ENCODE measurements at places on chromosomes 2 and 18.

GRCh38 chr2:127091886-127092285 is 15.1 kb downstream of the BIN1 start:
- DNase-seq = no peak

DNA sequence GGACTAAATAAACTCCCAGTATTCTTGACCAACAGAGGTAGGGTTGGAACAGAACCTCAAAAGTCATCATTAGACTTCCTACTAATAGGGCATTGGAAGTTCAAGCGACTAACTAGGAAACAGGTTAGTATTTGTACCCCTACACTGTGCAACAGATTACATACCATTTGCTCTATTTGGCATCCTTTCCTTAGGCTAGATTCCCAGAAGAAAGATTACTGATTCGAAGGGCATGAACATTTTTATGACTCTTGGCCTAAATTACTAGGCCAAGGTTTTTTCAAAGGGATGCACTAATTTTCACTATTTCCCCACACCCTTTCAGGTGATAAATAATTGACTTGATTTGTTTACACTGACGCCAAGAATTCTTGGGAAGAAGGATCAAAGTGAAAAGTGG is 104.8 kb upstream of the CYP1B1 start:
- no peak for DNase-seq

- DNase-seq = no peak
Measured at GRCh38 chr2:224722250-224722649, 6.1 kb upstream of the CCDC195 start.

GRCh38 chr2:237724811-237725478 is 73.6 kb upstream of the RBM44 start:
- no peak for DNase-seq

- no peak for DNase-seq
Measured at GRCh38 chr2:119011910-119012209, 69.9 kb downstream of the MARCO start.

DNA sequence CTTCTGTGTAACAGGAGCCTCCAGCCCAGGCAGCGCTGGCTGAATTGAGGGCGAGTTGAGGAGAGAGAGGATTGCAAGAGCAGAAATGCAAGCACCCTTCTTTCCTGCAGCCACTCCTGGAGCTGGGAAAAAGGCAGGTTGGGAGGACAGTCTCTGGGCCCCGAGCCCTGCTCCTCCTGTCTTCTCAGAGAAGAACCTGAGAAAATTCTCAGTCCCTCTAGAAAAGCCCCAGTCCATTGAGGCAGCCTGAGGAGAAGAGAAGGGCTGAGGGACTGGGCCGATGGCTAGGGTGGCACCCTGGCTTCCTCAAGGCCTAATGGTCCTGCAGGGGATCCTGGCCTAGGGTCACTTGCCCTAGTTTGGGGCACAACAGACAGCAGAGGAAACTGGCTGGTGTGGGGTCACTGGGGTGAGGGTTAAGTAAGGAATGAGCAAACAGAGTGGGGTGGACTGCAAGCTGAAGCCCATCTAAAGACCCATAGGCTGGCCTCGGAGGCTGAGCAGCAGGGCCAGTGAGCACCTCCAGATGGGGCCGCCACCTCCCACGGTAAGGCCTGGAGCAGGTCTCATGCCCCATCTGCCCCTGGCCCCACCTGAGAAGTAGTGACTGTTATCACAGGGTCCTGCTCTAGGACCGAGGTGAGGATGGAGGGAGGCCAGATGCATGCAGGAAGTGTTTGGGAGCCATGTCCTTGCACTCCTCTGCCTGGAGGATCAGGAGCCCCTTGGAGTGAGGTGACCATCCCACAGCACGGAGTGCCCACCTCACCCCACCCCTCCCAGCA is 12.4 kb downstream of the CIB4 start:
- DNase-seq = no peak

- no peak for DNase-seq
Measured at GRCh38 chr2:11513319-11513718, 20.5 kb upstream of the GREB1 start.

DNA sequence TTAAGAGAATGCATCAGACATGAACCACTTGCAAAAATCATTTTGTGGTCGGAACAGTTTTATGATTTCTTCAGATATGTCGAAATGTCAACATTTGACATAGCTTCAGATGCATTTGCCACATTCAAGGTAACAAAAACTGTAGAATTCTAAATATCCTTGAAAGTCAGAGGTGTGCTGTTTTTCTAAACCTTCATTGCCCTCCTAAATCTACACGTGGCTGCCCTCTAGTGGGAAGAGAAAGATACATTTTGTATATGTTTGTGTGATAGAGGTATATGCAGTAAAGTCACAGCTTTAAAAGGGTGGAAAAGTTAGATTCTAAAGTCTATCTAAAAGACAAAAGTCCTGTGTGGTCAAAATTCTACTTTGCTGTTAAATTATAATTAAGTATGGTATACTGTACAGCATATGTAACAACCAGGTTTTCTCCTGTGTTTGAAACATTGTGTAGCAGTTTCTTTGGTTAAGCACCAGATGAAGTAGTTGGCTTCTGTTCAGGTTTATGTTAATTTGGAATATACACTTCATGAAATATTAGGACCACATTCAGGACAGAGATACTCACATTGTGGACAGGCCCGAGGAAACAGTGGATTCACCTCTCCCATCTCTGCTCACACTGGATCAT is 65.9 kb upstream of the ITM2C start:
- peak; percentile 86 for DNase-seq

GRCh38 chr2:70141902-70142589 is 48.8 kb downstream of the C2orf42 start:
- DNase-seq = no peak

DNA sequence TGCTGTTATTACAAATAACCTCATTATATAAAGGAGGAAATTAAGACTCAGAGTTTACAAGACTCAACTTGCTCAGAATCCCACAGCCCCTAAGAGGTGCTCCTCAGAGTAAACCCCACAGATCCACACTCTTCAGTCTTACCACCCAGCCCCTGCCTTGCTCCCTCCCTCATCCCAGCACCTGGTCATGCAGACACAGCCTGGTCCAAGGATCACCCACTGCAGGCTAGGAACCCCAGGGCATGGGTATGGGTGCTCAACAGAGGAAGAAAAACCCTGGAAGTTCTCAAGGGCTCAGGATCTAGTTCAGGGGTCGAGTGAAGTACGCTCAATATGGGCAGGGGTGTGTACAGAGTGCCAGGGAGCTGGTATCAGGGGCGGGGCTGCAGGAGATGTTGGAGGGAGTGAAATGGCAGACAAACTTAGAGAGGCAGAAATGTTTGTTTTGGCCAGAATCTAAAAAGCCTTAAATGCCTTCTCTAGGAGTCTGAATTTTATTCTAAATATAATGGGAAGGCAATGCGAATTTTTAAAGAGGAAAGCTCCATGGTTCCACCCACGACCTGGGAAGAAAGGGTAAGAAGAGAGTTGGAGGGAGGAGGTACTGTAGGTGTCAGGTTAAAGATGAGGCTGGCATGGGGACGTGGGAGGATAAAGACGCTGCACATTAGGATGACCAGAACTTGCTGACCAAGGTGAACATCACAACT is 79.1 kb upstream of the MGAT4A start:
- no peak for DNase-seq

- DNase-seq = peak; percentile 88
Measured at GRCh38 chr2:147989809-147990403, 30.6 kb downstream of the ORC4 start.

GRCh38 chr18:77071061-77071460 is 61.5 kb downstream of the MBP start:
- no peak for DNase-seq

DNA sequence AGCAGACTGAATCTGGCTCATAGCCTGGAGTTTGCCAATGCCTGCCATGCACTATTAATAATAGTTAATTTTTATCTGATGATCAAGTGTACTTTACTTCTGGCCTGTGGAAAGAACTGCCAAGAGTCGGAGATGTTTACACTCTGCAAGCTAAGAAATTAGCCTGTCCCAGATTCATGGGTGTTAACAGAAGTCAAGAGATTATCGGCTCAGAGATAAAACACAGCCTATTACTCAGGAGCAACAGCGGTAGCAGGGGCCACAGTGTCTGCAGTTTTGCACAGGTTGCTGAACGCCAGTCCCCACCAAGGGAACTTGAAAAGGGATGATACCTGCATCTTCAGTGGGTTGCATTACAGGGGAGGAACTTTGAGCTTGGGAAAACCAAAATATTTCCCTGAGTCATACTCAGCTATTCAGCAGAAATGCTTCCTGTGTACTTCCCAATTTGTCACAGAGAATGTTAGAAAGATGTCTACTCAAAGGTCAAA is 4.3 kb upstream of the ADI1 start:
- DNase-seq = no peak

Measured in hematopoietic multipotent progenitor cell treated with erythropoietin and hydrocortisone succinate and interleukin-3 and kit ligand, for 4 days (in vitro differentiated cells).